Bronchial epithelial cell (primary cell): ENCODE measurements at places on chromosomes 6 and 20. TPM values are rescaled to one million over a fixed set of nuclear protein-coding genes. Genes with fewer than 3 reads are reported as not detected.

GRCh38 chr6:34888874-34889555 is at the start of gene ANKS1A:
Gene ANKS1A (plus strand): TSS chr6:34889255. CDS start chr6:34889403, 148 bp downstream.
- DNase-seq = peak; percentile 65

DNA sequence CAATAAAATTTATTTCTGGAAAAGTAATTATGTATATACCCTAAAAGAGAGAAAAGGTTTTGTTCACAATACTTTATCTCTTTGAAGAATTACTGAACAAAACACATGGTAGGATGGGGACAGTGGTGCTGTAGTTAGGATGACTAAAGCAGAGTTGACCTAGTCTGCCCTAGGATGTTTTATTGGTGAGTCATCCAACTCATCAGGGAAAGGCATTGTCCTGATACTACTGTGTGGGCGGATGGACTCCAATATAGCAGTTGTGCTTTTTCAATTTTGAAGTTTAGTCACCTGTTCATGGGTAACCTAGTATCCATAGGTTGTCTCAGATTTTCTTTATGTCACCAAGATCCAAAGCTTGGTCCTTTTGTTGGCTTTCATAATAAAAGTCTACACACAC is 53.3 kb upstream of the EYS start:
- DNase-seq = peak; percentile 8

DNA sequence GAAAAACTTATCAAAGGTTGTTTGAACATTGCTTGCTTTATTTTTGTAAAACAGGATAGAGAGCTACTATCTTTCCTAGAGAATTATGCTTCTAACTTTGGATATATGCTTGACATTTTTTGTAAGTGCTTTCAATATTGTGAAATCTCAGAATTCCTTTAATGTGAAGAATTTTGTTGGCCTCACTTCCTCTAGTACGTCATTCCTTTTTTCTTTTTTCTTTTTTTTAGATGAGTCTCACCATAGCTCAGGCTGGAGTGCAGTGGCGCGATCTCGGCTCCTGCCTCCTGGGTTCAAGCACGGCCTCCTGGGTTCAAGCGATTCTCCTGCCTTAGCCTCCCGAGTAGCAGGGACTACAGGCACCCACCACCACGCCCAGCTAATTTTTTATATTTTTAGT is 668.1 kb downstream of the RFPL4B start:
- peak; percentile 13 for DNase-seq

GRCh38 chr6:144928847-144929246 is 643.7 kb downstream of the UTRN start:
- no peak for DNase-seq

GRCh38 chr6:37987559-37987958 is 168.0 kb downstream of the ZFAND3 start:
- DNase-seq = no peak

- DNase-seq = peak; percentile 99
Observed at GRCh38 chr6:108689272-108690161, 128.8 kb downstream of the FOXO3 start.

DNA sequence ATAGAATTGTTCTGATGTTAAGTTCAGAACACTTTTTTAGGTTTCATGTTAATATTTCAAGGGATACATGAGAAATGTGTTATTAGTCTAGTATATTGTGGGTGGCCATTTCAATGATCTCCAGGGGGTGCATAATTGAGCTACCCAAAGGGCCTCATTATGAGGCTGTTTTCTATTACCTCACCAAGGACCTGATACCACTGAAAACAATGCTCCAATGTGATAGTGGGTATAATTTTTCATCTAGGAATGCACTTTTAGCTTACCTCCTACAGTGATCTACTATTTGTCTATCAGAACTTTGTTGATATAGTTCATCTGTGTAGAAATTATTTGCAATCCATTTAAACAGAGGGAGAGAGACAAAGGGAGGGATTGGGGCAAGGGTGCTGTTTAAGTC is 106.8 kb upstream of the HS3ST5 start:
- no peak for DNase-seq

DNA sequence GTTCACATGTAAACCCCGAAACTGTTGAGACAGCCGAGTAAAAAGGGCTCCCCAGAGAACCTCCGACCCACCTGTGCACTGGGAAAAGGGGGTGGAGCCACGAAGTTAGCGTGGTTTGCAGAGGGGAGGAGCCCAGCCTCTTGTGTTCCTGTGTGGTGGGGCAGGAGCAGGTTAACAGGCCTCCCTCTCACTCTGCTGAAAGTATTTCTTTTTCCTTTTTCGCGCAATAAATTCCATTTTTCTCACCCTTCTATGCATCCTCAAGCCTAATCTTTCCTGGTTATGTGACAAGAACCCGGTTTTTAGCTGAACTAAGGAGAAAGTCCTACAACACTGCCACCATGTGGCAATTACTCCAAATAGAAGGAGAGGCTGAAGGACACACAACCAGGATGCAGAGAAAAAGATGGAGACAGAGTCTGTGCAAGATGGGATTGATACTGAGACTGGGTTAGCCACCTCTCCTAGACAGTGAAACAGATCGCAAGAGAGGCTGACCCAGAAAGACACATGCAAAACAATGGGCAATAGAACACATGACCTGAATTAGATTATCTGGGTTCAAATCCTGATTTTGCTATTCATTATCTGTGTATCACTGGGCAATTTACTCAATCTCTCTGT is 168.7 kb upstream of the PRSS16 start:
- peak; percentile 64 for DNase-seq

GRCh38 chr6:168507297-168507696 is 66.3 kb downstream of the SMOC2 start:
- no peak for DNase-seq

- DNase-seq = no peak
Observed at GRCh38 chr6:40743226-40743625, 156.1 kb upstream of the LRFN2 start.

- DNase-seq = peak; percentile 73
Observed at GRCh38 chr6:167906899-167907298, 80.2 kb downstream of the AFDN start.

GRCh38 chr6:152293404-152293803 is 343.8 kb downstream of the SYNE1 start:
- no peak for DNase-seq

DNA sequence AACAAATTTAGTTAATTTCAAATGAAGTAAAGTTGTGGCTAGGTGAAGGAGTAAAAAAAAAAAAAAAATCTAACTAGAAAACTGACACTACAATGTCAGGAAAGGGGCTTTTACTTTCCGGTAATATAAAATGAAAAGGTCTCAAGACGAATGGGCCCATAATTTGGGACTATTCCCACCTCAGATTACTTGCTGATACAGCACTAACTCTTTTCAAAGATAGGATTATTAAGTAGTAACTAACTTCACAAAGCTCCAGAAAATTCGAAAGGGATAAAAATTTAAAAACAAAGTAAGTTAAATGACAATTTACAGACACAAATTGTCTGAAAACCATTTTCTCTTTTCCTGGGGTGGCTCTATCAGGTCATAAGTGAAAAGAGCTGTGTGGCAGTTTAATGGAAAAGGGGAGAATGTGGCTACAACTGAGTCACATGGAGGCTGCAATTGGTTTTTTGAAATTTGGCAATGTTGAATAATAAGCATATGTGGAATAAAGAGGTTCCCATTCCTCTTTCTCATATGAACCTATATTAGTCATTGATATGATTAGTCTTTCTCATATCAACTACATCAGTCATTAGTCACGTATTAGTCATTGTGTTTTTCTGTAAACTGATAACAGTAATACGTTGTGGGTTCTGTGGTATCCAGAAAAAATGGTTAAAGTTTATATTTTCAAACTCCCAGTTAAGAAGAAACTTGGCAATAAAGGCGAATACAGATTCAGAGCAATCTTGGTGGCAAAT is 78.0 kb downstream of the RWDD2A start:
- DNase-seq = peak; percentile 96

DNA sequence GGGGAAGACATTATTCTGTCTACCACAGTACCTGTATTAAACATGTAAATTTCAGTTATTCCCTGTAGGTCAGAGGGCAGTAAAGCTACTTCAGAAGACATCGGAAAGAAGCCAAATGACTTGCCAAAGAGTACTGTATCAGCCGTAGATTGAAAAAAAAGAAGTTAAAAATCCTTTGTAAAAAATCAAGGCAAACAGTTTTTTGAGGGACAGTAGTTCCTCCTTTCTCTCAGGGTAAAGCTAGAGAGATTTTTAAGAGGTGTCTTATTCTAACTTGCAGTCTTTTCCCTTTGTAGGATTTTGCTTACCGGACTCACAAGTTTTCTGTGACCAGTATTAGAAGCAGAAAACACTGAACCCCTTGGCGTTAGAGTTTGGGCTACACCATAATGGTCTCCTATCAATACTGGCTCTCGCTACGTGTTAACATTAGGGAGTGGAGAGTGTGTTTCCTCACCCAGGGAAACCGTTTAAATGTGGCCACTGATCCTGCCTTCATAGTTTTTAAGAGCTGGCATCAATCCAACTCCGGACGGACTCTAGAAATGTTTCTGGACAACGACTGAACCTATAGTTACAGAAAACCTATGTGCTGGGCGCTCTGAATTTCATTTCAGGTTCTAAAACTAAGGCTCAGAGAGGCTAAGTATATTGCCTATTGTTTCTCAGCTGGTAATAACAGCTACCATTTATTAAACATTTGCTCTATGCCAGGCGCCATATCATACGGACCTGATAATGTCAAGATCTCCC is 1.3 kb upstream of the ASXL1 start:
- no peak for DNase-seq

DNA sequence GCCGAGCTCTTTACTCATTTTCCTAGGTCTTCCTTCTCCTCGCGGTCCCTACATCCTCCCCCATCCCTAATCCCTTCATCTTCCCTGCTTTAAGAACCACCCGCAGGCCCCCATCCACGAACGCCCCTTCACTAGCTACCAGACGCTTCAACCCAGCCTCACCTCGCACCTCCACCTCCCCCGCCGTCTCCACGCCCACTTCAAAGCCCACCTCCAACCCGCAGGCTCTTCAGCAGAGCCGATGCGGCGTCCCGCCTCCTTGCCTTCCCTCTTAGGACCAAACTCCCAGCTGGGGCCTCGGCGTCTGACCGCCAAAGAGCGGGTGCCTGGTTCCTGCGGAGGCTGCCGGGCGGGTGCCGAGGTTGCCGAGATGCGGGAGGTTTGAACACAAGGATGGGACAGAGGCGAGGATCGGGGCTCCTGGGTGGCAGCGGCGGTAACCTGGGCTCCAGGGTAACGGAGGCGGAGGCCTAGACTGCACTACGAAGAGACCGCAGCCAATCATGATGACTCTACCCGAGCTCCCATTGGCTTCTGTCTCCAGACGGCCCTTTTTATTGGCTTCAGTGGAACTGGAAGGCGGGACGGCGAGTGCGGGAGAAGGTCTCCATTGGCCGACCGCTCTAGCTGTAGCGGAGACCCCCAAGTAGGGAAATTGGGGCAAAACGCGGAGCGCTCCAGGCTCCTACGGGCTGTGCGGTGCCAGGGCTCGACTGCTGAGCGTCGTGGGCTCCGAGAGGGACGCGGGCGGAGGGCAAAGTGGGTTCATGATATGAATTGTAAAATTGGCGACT is at the start of gene LCA5:
Gene LCA5 (minus strand): TSS at position 477 of the 794 bp plus-strand sequence. CDS start 18,536 bp downstream, outside the sequence.
- DNase-seq = peak; percentile 93

GRCh38 chr6:151962246-151962846 is 154.9 kb downstream of the ESR1 start:
- DNase-seq = no peak

GRCh38 chr20:6006603-6006949 is 47.3 kb downstream of the LRRN4 start:
- no peak for DNase-seq

- no peak for DNase-seq
Observed at GRCh38 chr20:61396262-61396848, 144.3 kb downstream of the CDH4 start.

DNA sequence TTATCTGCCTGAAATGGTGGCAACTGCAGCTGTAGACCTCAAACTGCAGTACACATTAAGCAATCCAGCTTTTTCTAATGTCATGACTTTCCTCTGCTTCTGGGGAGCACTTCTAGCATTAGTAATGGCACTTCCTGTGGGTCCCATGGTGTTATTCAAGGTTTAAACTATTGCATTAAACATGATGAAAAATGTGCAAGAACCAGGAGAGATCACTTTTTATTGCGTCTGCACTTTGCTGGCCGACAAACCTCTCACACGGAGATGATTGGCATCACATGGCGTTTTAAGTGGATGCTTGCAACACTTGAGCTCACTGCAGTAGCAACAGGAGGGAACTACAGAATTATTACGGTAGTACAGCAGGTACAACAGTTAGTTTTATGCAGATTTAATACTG is 148.4 kb downstream of the HIVEP2 start:
- DNase-seq = peak; percentile 13

DNA sequence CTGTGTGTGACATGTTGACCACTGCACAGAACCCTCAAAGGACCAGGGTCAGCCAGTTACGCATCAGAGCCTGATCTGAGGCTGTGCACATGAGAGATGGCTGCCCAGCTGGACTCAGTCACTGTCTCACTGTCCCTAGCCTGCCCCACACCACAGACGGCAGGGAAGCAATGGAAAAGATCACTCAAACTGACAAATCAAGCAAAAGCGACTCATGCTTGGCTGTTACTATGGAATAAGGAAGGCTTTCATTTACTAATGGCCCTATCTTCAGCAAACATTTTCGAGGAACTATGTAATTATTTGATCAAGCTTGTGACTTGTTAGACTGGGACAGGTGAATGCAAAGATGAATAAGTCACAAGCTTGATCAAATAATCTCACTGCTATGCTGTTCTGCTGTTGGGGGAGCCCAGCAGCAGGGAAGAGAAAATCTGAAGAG is 137.0 kb downstream of the SLC23A2 start:
- DNase-seq = peak; percentile 10

DNA sequence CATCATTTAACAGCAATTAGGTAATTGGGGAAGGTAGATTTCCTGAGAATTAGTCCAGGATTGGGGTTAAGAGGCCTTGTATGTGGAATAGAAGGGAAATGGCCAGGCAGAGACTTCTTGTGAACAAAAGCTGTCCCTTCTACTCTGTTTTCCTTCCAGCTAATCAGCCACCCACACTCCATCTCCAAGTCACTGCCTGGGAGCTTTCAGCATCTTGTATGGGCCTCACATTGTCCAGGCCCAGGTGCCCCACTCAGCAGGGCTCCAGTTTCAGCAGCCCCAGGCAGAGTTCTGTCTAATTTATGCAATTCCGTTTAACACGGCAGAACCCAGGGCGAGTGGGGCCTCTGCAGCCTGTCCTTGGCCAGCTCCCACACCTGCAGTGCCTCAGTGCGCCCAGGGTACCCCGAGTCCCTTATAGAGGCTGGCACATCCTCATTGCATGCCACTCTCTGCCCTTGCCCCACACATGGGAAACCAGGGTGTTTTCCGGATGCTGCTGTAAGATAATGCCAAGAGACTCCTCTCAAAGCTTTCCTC is 113.0 kb downstream of the EDN3 start:
- no peak for DNase-seq

GRCh38 chr6:38117281-38117680 is 297.8 kb downstream of the ZFAND3 start:
- DNase-seq = peak; percentile 30

GRCh38 chr6:24659561-24659960 is 7.1 kb downstream of the TDP2 start:
- DNase-seq = no peak

- peak; percentile 40 for DNase-seq
Observed at GRCh38 chr20:39108746-39109145, 146.6 kb downstream of the DHX35 start.

- no peak for DNase-seq
Observed at GRCh38 chr6:39752835-39753724, 27.9 kb upstream of the KIF6 start.

The C6orf52 gene
- total RNA-seq = 2.1 and 2.7 TPM in 2 replicates

The DOK5 gene
- 0.13 TPM in 1 of 2 replicates, not detected in the other for total RNA-seq

The FRS3 gene
- 0.77 and 0.79 TPM in 2 replicates for total RNA-seq

The GSTA3 gene
- total RNA-seq = not detected in 2 replicates

The TMC2 gene
- not detected in 2 replicates for total RNA-seq

The FAM184A gene
- total RNA-seq = under 0.01 and 0.26 TPM in 2 replicates

The SYCP2 gene
- 0.26 and 0.51 TPM in 2 replicates for total RNA-seq

The OR2H1 gene
- not detected in 2 replicates for total RNA-seq

The MICA gene
- 47.6 and 51.6 TPM in 2 replicates for total RNA-seq
